A549 treated with DMSO at 1 μM for 4 hours (cell line): ENCODE measurements at places on chromosomes 7 and 10. TPM values are rescaled to one million over a fixed set of nuclear protein-coding genes. Genes with fewer than 3 reads are reported as not detected.

Gene TMEM229A
- total RNA-seq = not detected in 5 replicates

Gene COMTD1
- 24.0 to 47.2 TPM (median 44.1 TPM) in 5 replicates for total RNA-seq

Gene KCNMA1
- total RNA-seq = 42.4 to 95.9 TPM (median 75.8 TPM) in 5 replicates

Gene PNLIPRP3
- 0.03 TPM in 1 of 5 replicates, not detected in the others for total RNA-seq

Gene NRCAM
- 70.5 to 98.1 TPM (median 90.7 TPM) in 5 replicates for total RNA-seq

Gene CYTH3
- 21.4 to 25.4 TPM (median 22.8 TPM) in 5 replicates for total RNA-seq

Gene ACTR3C
- total RNA-seq = not detected in 5 replicates

Gene PRPS1L1
- total RNA-seq = not detected in 5 replicates

Gene LIPK
- total RNA-seq = not detected in 5 replicates

Gene PARD3
- 68.4 to 93.8 TPM (median 85.7 TPM) in 5 replicates for total RNA-seq

Gene CYP2C9
- 0.03 to 0.12 TPM in 2 of 5 replicates, not detected in the others for total RNA-seq

Gene AQP1
- 0.41 to 0.88 TPM (median 0.44 TPM) in 5 replicates for total RNA-seq

Gene RET
- 0.41 to 0.81 TPM (median 0.71 TPM) in 5 replicates for total RNA-seq

Gene NRG3
- total RNA-seq = not detected in 5 replicates

Gene EFCAB10
- total RNA-seq = 2.8 to 4.7 TPM (median 3.2 TPM) in 5 replicates

Gene NKX2-3
- 0.06 TPM in 1 of 5 replicates, not detected in the others for total RNA-seq

Gene LIPF
- total RNA-seq = not detected in 5 replicates

Gene CDC14C
- not detected in 5 replicates for total RNA-seq

Gene C10orf62
- not detected in 5 replicates for total RNA-seq

Gene PWWP2B
- total RNA-seq = 11.6 to 18.6 TPM (median 16.6 TPM) in 5 replicates

Gene NAT16
- total RNA-seq = 0.09 to 0.28 TPM (median 0.17 TPM) in 5 replicates

Gene UNCX
- total RNA-seq = 0.07 to 0.08 TPM in 2 of 5 replicates, not detected in the others

Gene ENO4
- 0.11 to 0.67 TPM (median 0.34 TPM) in 5 replicates for total RNA-seq

Gene SPDYE16
- 0.10 TPM in 1 of 5 replicates, not detected in the others for total RNA-seq

Gene STK31
- 0.31 to 0.51 TPM (median 0.43 TPM) in 5 replicates for total RNA-seq

Gene RPEL1
- 0.03 TPM in 1 of 5 replicates, not detected in the others for total RNA-seq

Gene ITIH5
- 0.08 to 0.14 TPM (median 0.10 TPM) in 5 replicates for total RNA-seq

Gene LBX1
- total RNA-seq = not detected in 5 replicates

Gene DDC
- 0.76 to 1.8 TPM (median 1.2 TPM) in 5 replicates for total RNA-seq

Gene ZNF503
- total RNA-seq = 9.2 to 14.1 TPM (median 12.5 TPM) in 5 replicates

Gene ANXA7
- 112 to 124 TPM (median 118 TPM) in 5 replicates for total RNA-seq

Gene MAGI2
- total RNA-seq = 0.30 to 0.45 TPM (median 0.40 TPM) in 5 replicates

Gene CDK14
- total RNA-seq = 0.08 to 0.37 TPM (median 0.31 TPM) in 5 replicates

Gene FZD1
- total RNA-seq = 2.4 to 2.9 TPM (median 2.6 TPM) in 5 replicates

Gene NEBL
- 2.7 to 6.5 TPM (median 4.6 TPM) in 5 replicates for total RNA-seq

Gene AMPH
- total RNA-seq = 0.05 to 0.09 TPM (median 0.05 TPM) in 4 of 5 replicates, not detected in the other

Gene RASA4
- total RNA-seq = 2.2 to 2.9 TPM (median 2.6 TPM) in 5 replicates

Gene TUBAL3
- total RNA-seq = 0.30 to 0.52 TPM (median 0.33 TPM) in 5 replicates

Gene PVRIG
- not detected in 5 replicates for total RNA-seq

Gene TLX1
- total RNA-seq = 0.05 TPM in 1 of 5 replicates, not detected in the others
